ENCODE measurements at places on chromosomes 6 and 20. TPM values are rescaled to one million over a fixed set of nuclear protein-coding genes. Genes with fewer than 3 reads are reported as not detected.

GRCh38 chr20:13221673-13222318, 722 bp downstream of the ISM1 start:
- DNase-seq: peak; percentile 59
- no peaks in the 10 kb centered on the region for H3K36me3 ChIP-seq
- H3K27ac ChIP-seq: no peak overlapping the region
- peaks cover 34% of the 10 kb centered on the region for H3K27me3 ChIP-seq
- H3K4me3 ChIP-seq: no peak overlapping the region

ADGRF5 gene
- 0.26 TPM for total RNA-seq

- no peak overlapping the region for H3K27ac ChIP-seq
- DNase-seq: peak; percentile 60
- peaks cover 12% of the 10 kb centered on the region for H3K4me1 ChIP-seq
- H3K27me3 ChIP-seq: no peaks in the 10 kb centered on the region
Observed at GRCh38 chr6:36929607-36930006, 24.9 kb upstream of the PI16 start.

CCM2L gene
- not detected for total RNA-seq

All from fibroblast of lung (primary cell).